CD8-positive, alpha-beta memory T cell (primary cell): ENCODE measurements at places on chromosomes 3 and 15. TPM values are rescaled to one million over a fixed set of nuclear protein-coding genes. Genes with fewer than 3 reads are reported as not detected.

The CRYGS gene
- total RNA-seq: 3.0 TPM

The TRIM71 gene
- total RNA-seq: 0.07 TPM

The PLCB2 gene
- 57.7 TPM for total RNA-seq

The THOC7 gene
- total RNA-seq: 93.2 TPM

The ZDHHC23 gene
- total RNA-seq: 4.3 TPM

The IP6K1 gene
- 37.1 TPM for total RNA-seq

GRCh38 chr3:174710612-174711011 lies 148.5 kb upstream of the NAALADL2 start:
- DNase-seq: no peak
- H3K4me1 ChIP-seq: no peaks in the 10 kb centered on the region
- no peak overlapping the region for H3K27ac ChIP-seq

- H3K36me3 ChIP-seq: no peaks in the 10 kb centered on the region
- H3K4me1 ChIP-seq: no peaks in the 10 kb centered on the region
- H3K27me3 ChIP-seq: no peaks in the 10 kb centered on the region
- no peak overlapping the region for H3K4me3 ChIP-seq
- no peak for DNase-seq
Measured at GRCh38 chr3:19226479-19226878, 78.2 kb downstream of the KCNH8 start.

- H3K4me1 ChIP-seq: no peaks in the 10 kb centered on the region
- no peak overlapping the region for H3K27ac ChIP-seq
- no peaks in the 10 kb centered on the region for H3K36me3 ChIP-seq
- no peaks in the 10 kb centered on the region for H3K27me3 ChIP-seq
- DNase-seq: no peak
Measured at GRCh38 chr15:98292442-98293240, 332.1 kb downstream of the ARRDC4 start.

- no peaks in the 10 kb centered on the region for H3K4me1 ChIP-seq
- H3K27ac ChIP-seq: no peak overlapping the region
- DNase-seq: no peak
- no peaks in the 10 kb centered on the region for H3K27me3 ChIP-seq
- H3K36me3 ChIP-seq: no peaks in the 10 kb centered on the region
- H3K4me3 ChIP-seq: no peak overlapping the region
Measured at GRCh38 chr3:4043867-4044575, 244.8 kb downstream of the LRRN1 start.

GRCh38 chr3:16883723-16884083 lies 1.1 kb upstream of the PLCL2 start:
- H3K4me1 ChIP-seq: peaks cover 17% of the 10 kb centered on the region
- H3K27ac ChIP-seq: no peak overlapping the region
- H3K4me3 ChIP-seq: no peak overlapping the region
- H3K27me3 ChIP-seq: no peaks in the 10 kb centered on the region
- no peaks in the 10 kb centered on the region for H3K36me3 ChIP-seq

DNA sequence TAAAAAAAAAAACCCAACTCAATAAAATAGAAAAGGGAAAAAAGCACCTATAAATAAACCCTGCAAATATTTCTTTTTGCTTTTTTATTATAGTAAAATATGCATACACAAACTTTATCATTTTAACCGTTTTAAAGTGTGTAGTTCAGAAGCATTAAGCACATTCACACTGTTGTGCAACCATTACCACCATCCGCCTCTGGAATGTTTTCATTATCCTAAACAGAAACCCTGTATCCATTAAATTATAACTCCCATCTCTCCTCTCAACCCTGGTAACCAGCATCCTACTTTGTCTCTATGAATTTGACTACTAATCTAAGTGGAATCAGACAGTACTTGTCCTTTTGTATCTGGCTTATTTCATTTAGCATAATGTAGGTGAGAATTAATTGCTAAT lies 15.0 kb downstream of the CDCP1 start:
- H3K36me3 ChIP-seq: no peaks in the 10 kb centered on the region
- DNase-seq: no peak
- no peak overlapping the region for H3K4me3 ChIP-seq

- no peaks in the 10 kb centered on the region for H3K27me3 ChIP-seq
- H3K36me3 ChIP-seq: no peaks in the 10 kb centered on the region
- no peak for DNase-seq
- no peak overlapping the region for H3K27ac ChIP-seq
- peaks cover 5% of the 10 kb centered on the region for H3K4me1 ChIP-seq
Measured at GRCh38 chr3:129052675-129053074, 7.9 kb upstream of the GP9 start.

- H3K27me3 ChIP-seq: no peaks in the 10 kb centered on the region
- H3K27ac ChIP-seq: no peak overlapping the region
- H3K4me1 ChIP-seq: no peaks in the 10 kb centered on the region
- no peaks in the 10 kb centered on the region for H3K36me3 ChIP-seq
Measured at GRCh38 chr3:185572183-185572582, 13.9 kb upstream of the SENP2 start.

DNA sequence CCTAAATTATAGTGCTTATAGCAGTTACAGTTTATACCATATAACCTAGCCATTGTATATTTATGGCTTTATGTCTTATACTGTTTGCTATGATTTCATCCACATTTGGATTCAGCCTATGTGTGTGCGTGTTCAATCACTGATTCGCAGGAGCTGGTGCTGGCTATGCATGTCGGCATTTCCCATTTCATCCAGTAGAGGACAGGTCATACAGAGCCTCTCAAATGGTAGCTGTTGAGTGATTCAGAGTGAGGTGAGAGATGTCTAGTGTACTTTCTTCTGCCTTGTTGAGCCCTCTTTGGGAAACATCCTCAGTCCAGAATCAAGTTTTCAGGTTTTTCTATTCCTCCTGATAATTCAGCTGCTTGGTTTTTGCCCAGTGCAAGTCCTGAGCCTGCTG lies 76.1 kb downstream of the FRMD4B start:
- no peak for DNase-seq
- peaks cover 3% of the 10 kb centered on the region for H3K4me1 ChIP-seq
- no peak overlapping the region for H3K4me3 ChIP-seq
- no peak overlapping the region for H3K27ac ChIP-seq

DNA sequence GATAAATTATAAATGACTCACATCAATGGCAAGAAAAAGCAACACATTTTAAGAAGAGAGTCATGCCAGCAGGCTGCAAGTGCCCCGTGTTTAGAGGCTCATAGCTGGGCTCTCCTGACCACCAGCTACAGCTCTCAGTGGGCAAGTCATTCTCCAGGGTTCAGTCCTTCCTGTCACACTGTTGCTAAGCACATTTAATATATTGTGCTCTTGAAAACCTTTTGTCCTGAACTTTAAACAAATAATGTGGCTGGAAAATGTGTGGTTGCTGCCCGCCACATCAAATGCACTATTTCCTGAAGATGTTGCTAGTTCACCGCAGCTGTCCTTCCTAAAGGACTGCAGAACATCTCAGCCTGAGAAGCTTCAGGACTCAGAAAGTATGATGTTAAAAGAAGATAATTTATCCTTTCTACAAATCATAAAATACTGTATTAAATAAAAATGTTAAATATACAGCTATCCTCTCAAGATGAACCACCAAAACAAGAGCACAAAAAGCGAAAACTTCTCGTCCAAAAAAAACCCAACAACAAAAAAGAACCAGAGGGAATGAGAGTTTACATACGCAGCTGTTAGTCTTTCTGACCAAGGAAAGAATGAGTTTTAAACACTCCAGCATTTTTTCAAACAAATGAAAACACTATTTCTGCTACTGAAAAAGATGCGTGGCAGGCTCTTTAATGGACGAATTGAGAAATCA lies 951 bp downstream of the TARS3 start:
- H3K36me3 ChIP-seq: peaks cover 33% of the 10 kb centered on the region
- H3K4me1 ChIP-seq: peaks cover 16% of the 10 kb centered on the region
- peak overlapping the region; percentile 71 for H3K27ac ChIP-seq
- H3K27me3 ChIP-seq: no peaks in the 10 kb centered on the region

- no peak overlapping the region for H3K4me3 ChIP-seq
- peaks cover 8% of the 10 kb centered on the region for H3K4me1 ChIP-seq
- no peaks in the 10 kb centered on the region for H3K27me3 ChIP-seq
- H3K36me3 ChIP-seq: no peaks in the 10 kb centered on the region
- DNase-seq: no peak
Measured at GRCh38 chr3:197592361-197593045, 36.7 kb upstream of the BDH1 start.
